ENCODE measurements at places on chromosomes 1 and 21. TPM values are rescaled to one million over a fixed set of nuclear protein-coding genes. Genes with fewer than 3 reads are reported as not detected.

Gene CNKSR1
- total RNA-seq: 4.0 TPM

Gene CCDC190
- not detected for total RNA-seq

Gene GPR153
- 1.7 TPM for total RNA-seq

DNA sequence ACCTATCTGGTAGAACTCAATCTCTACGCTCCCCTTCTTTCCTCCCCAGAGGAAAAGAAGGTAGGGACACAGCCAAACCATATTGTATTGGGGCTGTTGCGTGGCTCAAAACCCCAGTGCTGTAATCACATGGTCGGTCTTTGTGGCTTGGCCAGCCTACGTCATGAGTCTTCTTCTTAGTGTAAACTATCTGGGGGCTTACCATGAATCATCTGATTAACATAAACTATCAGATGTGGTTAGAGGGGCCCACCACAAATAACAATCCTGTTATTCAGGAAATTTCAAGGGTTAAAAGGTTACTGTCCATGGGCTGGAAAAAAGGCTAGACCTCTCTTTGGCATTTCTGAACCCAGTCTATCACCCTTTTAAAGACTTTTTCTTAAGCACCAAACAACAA, 49.5 kb upstream of the GPR52 start:
- peaks cover 10% of the 10 kb centered on the region for H3K36me3 ChIP-seq
- no peaks in the 10 kb centered on the region for H3K27me3 ChIP-seq
- DNase-seq: no peak

DNA sequence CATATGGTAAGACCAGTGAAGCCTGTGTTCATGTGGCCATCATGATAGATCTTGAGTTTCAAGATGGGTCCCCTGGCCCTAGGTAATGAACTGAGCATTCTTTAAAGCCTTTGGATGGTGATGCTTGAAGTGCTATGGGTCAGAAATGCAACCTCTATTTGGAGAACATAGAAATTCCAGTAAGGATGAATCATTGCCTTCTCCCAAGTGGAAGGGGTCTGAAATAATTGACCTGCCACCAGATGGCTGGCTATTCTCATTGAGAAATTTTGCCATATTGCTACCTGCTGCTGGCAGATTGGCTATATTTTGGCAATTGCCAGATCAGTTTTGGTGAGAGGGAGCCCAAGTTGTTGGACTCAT, 739 bp upstream of the IFI6 start:
- H3K36me3 ChIP-seq: peaks cover 5% of the 10 kb centered on the region
- no peaks in the 10 kb centered on the region for H3K27me3 ChIP-seq
- peaks cover 42% of the 10 kb centered on the region for H3K4me1 ChIP-seq
- peak overlapping the region; percentile 95 for H3K27ac ChIP-seq

- no peaks in the 10 kb centered on the region for H3K4me1 ChIP-seq
- H3K4me3 ChIP-seq: no peak overlapping the region
- no peaks in the 10 kb centered on the region for H3K27me3 ChIP-seq
- DNase-seq: no peak
Observed at GRCh38 chr21:42081931-42082381, 10.8 kb downstream of the UMODL1 start.

DNA sequence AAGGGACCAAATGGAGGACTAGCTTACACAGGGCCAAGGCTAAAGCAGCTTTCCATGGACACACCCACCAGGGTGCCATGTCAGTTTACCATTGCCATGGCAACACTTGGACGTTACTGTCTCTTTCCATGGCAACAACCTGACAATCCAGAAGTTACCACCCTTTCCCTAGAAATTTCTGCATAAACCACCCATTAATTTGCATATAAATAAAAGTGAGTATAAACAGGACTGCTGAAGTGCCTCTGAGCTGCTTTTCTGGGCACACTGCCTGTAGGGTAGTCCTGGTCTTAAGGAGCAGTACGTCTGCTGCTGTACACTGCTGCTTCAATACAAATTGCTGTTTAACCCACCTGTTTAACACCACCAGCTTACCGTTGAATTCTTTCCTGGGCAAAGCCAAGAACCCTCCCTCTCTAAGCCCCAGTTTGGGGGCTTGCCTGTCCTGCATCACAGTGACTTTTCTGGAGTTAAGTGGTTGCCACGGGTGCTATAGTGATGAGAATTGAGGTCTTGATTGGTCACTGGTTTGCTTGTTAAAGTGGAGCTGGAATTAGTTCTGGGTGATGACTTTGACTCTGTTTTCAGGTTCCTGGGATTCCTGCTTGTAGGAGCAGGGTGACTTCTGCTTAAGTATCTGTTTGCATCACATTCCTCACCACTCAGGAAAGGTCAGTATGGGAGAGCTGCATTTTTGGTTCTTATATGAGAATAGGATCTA, 83.2 kb downstream of the CLDN17 start:
- no peaks in the 10 kb centered on the region for H3K36me3 ChIP-seq
- H3K27ac ChIP-seq: no peak overlapping the region
- no peak for DNase-seq
- no peak overlapping the region for H3K4me3 ChIP-seq
- no peaks in the 10 kb centered on the region for H3K4me1 ChIP-seq
- no peaks in the 10 kb centered on the region for H3K27me3 ChIP-seq

DNA sequence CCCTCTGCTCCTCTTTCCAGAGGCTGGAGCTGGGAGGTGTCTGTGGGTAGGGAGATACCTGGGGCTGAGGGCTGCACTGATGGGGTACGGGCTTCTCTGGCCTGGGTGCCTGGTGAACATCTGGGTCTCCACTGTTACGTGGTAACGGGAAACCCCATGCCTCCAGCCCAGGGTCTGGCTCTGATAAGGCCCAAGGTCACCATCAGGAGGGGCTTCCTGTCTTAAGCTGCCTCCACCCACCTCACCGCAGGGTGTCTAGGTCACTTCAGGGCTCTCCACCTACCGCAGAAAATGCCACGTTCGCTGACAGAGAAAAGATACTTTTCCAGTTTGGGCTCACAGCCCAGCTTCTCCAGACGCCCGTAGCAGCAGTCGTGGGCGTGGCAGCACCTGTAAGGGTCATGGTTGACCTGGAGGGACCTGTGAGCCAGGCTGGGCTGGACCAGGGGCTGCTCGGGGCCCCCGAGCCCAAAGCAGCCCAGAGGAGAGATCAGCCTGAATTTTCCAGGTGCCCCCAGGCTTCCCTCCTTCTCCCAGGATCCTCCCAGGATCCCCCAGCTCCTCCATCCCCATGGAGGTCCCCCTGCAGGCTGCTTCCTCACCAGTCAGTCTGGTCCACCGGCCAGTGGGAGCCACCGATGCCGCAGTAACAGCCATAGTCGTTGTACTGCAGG, 1.3 kb downstream of the PLA2G2E start:
- H3K36me3 ChIP-seq: no peaks in the 10 kb centered on the region
- peaks cover 3% of the 10 kb centered on the region for H3K4me1 ChIP-seq
- no peaks in the 10 kb centered on the region for H3K27me3 ChIP-seq

DNA sequence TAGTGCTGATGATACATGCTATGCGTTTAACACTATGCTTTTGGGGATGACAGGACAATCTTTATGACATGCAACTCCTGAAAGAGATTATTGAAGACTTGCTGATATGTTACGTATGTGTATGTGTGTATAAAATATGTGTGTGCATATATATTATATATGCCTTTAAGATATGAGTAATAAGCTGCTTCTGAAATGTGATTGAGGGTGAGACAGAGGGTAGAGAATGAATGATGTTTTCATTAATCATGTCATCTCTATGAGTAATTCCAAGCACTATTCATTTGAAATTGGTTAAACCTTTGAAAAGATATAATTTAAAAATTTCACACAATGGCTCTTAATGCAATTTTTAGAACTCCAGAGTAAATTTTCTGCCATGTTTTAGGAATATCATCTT, 5.8 kb downstream of the BCL9 start:
- H3K4me1 ChIP-seq: peaks cover 51% of the 10 kb centered on the region
- H3K27ac ChIP-seq: no peak overlapping the region
- DNase-seq: no peak
- H3K27me3 ChIP-seq: peaks cover 2% of the 10 kb centered on the region
- H3K36me3 ChIP-seq: peaks cover 4% of the 10 kb centered on the region
- H3K4me3 ChIP-seq: no peak overlapping the region

DNA sequence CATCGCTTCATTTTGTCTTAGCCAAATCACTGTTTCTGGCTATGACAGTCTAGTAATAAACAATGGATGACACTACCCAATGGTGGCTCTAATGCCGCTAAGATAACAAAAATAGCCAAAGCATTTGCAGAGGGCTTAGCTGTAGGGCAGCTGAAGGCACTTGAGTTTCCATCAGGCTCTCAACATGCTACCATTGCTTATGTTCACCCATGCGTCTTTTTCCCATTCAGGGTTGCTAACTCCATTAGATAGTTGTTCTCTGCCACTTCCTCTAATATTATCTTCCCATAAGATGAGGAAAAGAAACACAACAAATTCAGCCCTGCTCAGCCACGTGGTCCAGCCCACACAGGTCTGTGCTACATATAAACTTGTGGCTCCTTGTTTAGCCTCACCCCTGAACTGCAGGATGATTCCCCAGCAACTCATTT, 159.6 kb downstream of the TOMM20 start:
- peaks cover 59% of the 10 kb centered on the region for H3K4me1 ChIP-seq
- no peak overlapping the region for H3K4me3 ChIP-seq
- peaks cover 4% of the 10 kb centered on the region for H3K36me3 ChIP-seq
- peak overlapping the region; percentile 79 for H3K27ac ChIP-seq
- DNase-seq: peak; percentile 59
- H3K27me3 ChIP-seq: no peaks in the 10 kb centered on the region

DNA sequence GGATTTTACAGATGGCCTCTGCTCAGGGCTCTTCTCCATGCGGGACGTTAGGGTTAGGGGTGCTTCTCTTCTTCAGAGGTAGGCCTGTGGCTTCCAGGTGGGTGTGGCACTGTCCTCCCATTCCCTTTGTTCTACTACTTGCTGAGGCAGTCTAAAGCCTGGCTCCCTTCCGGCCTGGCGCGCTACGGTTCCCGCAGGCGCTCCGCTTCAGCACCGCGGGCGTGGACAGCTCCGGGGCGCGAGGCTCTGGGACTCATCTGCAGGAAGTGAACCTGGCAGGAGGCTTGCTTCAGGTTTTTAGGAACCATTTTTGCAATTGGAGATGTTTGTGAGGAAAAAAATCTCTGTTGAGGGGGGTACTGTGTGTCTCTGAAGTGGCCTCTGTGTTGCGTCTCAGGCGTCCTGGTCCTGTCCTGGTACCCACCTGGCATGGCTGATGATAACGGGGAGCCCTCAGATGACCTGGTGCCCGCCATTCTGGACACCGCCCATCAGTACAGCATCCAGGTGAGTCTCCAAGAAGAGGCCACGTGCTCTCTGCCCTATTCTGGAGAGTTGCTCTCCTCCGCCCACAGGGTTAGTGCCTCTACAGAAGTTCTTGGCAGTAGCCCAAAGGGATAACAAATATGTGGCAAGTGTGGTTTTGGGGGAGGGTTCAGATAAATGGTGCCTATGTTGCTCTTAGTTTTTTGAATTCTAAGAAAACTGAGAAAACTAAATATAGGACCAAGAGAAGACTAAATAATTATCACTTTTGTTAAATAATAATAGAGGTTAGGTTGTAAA, 1.9 kb downstream of the MANEAL start:
- peaks cover 14% of the 10 kb centered on the region for H3K4me1 ChIP-seq
- peaks cover 11% of the 10 kb centered on the region for H3K36me3 ChIP-seq
- peaks cover 32% of the 10 kb centered on the region for H3K27me3 ChIP-seq
- H3K4me3 ChIP-seq: peak overlapping the region; percentile 76
- H3K27ac ChIP-seq: no peak overlapping the region
- peak; percentile 90 for DNase-seq

GRCh38 chr1:246269466-246269865, 237.6 kb downstream of the SMYD3 start:
- no peak overlapping the region for H3K27ac ChIP-seq
- H3K36me3 ChIP-seq: no peaks in the 10 kb centered on the region
- no peak for DNase-seq
- H3K27me3 ChIP-seq: no peaks in the 10 kb centered on the region
- no peak overlapping the region for H3K4me3 ChIP-seq

GRCh38 chr1:86567341-86567740, 20.5 kb downstream of the CLCA4 start:
- no peaks in the 10 kb centered on the region for H3K27me3 ChIP-seq
- H3K4me3 ChIP-seq: no peak overlapping the region
- H3K4me1 ChIP-seq: no peaks in the 10 kb centered on the region
- H3K27ac ChIP-seq: no peak overlapping the region
- no peak for DNase-seq

DNA sequence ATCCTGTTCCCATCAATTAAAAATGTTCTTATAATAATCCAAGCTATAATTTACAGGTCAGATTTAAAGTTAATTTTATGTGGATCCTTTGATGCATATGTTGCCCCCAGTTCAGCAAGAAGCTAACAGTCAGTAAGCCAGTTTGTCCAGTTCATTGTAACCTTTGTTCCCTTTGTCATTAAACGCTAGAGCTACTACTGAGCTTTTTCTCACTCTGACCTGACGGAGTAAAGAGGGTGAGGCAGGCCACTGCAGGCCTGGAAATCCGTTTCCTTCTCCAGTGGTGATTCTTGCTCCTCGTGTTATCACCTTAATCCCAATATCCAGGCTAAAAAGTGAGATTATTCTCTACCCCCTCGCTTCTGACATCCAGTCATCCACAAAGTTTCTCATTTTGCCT, 10.2 kb downstream of the YBX1 start:
- no peak for DNase-seq
- no peaks in the 10 kb centered on the region for H3K27me3 ChIP-seq
- H3K36me3 ChIP-seq: peaks cover 68% of the 10 kb centered on the region
- no peak overlapping the region for H3K27ac ChIP-seq

- no peak for DNase-seq
- no peaks in the 10 kb centered on the region for H3K36me3 ChIP-seq
- H3K4me1 ChIP-seq: no peaks in the 10 kb centered on the region
- H3K27ac ChIP-seq: no peak overlapping the region
- H3K27me3 ChIP-seq: peaks cover 5% of the 10 kb centered on the region
- H3K4me3 ChIP-seq: no peak overlapping the region
Observed at GRCh38 chr1:48649880-48650279, 126.8 kb downstream of the BEND5 start.

Data from activated CD4-positive, alpha-beta T cell treated with anti-CD3 and anti-CD28 coated beads, Interleukin-2, amount 10 ng/mL, durations not matched to agents 24 days and 14 days (primary cell).